ENCODE measurements at places on chromosomes 12 and 14.

DNA sequence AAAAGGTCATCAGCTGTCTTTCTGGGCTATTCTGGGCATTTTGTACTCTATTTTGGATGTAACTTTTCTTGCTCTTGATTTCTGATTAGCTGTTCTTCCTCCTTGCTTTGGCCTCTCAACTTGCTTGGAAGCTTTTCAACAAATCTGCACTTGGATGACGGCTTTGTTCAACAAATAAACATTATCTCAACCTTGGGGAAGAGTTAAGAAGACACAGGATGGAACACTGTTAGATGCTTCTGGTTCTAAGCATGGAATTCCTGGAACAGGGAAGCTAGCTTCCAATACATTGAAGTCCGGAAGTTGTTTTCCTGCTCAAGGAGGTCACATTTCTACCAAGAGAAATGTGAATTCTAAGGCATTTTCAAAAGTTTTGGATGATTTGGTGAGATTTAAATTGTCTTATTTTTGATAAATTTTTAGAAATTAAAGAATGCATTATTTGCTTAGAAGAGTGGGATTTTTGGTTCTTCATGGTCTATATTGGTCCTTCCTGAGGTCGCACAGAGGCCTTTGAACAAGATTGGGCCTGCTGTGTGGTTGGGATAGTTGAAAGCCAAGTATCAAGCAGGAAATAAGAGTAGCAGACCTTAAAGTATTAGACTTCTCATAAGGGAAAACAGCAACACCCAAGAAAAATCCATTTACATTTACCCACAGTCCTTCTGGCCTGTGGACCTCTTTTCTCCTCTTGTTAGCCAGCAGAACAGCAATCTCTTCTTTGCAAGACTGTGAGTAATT lies 59.2 kb downstream of the PPFIBP1 start:
- DNase-seq: no peak

DNA sequence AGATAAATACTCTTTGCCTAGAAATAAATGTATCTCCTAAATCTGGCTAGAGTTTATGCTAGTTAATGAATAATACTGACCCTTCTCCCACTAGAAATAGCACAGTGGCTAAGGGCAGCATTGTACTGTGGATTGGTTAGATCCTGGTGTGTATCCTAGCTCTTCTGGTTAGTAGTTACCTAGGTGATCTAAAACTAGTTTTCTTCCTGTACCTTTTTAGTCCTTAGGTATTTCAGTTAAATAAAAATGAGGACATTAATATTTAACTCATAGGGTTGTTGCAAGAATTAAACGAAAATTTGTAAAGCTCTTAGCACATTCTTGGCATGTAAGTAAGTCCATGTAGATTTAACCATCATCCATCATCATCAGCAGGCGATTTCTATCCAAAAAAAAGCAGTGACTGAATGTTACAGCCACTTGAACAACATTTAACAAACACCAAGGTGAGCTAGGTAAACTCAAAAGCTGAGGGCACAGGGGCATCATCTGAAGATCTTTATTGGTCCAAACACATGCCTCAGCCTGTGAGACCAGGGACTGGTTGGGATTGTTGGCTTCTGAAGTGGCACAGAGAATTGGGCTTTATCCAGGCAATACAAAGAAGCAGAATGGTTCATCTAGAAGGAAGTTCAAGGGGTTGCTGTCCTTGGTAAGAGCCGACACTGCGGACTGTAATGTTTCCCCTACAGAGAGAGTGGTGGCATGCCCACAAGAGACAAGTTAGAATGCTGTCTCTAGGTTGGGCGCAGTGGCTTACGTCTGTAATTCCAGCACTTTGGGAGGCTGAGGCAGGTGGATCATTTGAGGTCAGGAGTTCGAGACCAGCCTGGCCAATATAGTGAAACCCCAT lies 100.8 kb downstream of the GAS2L3 start:
- no peak for DNase-seq

- DNase-seq: no peak
Observed at GRCh38 chr12:57220770-57221168, 4.2 kb downstream of the NXPH4 start.

- DNase-seq: no peak
Observed at GRCh38 chr12:48991247-48992050, 7.7 kb downstream of the DDN start.

GRCh38 chr14:56160088-56160487 lies 41.9 kb downstream of the PELI2 start:
- no peak for DNase-seq

GRCh38 chr12:11798856-11799501 lies 149.5 kb downstream of the ETV6 start:
- no peak for DNase-seq

GRCh38 chr12:80199931-80200330 lies 100.6 kb downstream of the OTOGL start:
- no peak for DNase-seq

DNA sequence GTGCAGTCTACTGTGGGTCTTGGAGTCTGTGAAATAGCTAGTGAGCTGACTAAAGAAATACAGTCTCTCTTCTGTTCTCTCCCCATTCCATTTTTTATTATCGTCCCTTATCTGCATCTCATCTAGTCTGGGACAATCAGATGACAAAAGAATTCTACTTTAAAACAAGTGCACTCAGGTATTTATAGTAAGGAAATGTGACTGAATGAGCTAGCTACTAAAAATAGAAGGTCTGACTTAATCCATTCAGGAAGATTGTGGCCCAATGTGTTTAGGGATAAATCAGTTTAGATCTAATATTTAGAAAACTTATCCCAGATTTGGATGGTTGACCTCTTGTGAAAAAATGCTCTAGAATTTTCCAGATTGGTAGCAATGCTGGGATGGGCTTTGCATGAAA lies 126.8 kb upstream of the NRXN3 start:
- no peak for DNase-seq

GRCh38 chr12:107525719-107526554 lies 159.7 kb upstream of the PWP1 start:
- DNase-seq: no peak

GRCh38 chr12:89988188-89988915 lies 279.7 kb upstream of the ATP2B1 start:
- no peak for DNase-seq

- DNase-seq: no peak
Observed at GRCh38 chr12:58465418-58465817, 454.9 kb downstream of the LRIG3 start.

DNA sequence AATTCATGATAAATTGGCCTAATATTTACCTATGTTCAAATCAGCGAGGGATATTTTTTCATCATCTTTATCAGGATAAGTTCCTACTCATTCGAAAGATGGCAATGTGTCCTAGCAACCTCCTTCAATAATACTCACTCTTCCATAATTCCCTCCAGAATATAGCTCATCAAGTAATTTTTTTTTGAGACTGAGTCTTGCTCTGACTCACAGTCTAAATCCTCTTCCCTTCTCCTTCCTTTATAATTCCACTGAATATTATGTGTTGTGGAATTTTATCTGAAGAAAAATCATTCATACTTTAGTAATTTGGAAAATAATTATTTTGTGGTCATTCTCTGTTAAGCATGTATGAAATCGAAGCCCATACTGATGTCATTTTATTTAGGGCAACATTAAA lies 663.8 kb downstream of the FLRT2 start:
- no peak for DNase-seq

DNA sequence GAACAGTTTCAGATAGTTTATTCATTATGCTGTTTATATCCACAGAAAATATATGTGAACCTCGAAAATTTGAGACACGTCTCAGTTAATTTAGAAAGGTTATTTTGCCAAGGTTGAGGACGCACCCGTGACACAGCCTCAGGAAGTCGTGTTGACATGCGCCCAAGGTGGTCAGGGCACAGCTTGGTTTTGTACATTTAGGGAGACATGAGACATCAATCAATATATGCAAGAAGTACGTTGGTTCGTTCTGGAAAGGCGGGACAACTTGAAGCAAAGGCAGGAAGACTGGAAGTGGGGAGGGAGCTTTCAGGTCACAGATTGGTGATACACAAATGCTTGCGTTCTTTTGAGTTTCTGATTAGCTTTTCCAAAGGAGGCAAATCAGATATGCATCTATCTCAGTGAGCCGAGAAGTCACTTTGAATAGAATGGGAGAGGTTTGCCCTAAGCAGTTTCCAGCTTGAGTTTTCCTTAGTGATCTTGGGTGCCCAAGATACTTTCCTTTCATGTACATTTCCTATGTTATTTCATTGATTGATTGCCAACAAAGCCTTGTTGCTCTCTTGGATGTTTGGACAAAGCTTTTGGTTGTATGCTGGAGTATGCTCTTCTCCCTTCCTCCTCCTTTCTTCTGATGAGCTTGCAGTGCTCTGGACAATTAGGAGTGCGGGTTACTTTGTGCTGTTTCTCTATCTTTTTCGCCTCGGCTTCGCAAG lies 3.2 kb downstream of the SNAPC1 start:
- DNase-seq: no peak

- no peak for DNase-seq
Observed at GRCh38 chr14:68232300-68233055, 412.9 kb downstream of the RAD51B start.

GRCh38 chr12:113422886-113423669 lies 898 bp downstream of the SDSL start:
- DNase-seq: no peak

DNA sequence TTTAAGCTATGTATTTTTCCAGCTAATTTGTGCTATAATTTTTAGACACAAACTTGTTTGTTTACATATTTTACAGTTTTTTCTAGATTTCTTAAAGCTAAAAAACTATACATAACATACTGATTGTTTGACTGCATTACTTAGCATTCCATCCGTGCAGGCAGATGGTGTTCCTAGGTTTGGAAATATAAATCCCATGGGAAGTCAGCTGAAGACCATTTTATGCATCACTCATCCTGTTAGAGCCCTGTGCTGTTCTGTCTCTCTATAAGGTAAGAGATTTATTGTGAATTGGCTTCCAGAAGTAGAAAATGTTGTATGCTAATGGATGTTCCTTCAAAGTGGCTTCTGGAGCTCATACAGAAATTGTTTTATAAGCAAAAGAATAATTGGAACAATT lies 31.1 kb downstream of the RMST start:
- DNase-seq: no peak

DNA sequence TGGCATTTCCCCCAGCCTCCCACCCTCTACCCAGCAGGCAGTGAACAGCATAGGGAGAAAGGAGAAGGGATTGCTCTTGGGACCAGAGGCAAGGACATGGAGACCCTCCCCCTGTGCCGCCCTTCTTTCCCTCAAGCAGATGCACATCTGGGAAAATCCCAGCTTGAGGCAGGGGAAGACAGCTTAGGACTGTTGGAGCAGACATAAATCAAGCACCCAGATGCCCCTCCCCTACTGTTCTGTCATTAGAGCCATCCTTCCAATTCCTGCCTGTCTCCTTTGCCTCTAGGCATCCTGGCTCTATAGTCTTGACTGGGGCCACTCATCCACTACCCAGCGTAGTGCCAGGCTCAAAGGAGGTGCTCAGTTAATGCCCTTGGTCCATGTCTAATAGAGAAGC lies 7.5 kb upstream of the CISTR start:
- no peak for DNase-seq

GRCh38 chr12:67457778-67458665 lies 188.9 kb downstream of the CAND1 start:
- DNase-seq: no peak

- no peak for DNase-seq
Observed at GRCh38 chr12:89768586-89769482, 60.2 kb upstream of the ATP2B1 start.

DNA sequence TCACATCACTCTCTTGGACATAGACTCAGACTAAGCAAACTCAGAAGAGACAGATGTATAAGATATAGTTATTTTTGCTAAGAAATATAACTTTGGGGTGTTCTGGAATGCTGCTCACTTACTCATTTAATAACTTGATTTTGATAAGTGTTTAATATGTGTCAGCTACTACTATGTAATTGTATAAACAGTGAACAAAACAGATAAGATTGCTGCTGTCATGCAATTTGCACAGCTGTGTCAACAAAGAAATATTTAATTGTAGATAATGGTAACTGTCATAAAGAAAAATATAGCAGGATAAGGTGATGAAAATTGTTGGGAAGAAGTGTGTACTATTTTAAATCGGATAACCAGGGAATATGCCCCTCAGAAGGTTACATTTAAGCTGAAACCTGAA lies 84.1 kb upstream of the ZDHHC17 start:
- no peak for DNase-seq

GRCh38 chr12:99257672-99258071 lies 389.9 kb upstream of the GARIN6 start:
- DNase-seq: no peak

- no peak for DNase-seq
Observed at GRCh38 chr12:22740656-22741355, 115.8 kb downstream of the ETNK1 start.

GRCh38 chr14:73246387-73247150 lies 9.3 kb downstream of the PAPLN start:
- DNase-seq: no peak

DNA sequence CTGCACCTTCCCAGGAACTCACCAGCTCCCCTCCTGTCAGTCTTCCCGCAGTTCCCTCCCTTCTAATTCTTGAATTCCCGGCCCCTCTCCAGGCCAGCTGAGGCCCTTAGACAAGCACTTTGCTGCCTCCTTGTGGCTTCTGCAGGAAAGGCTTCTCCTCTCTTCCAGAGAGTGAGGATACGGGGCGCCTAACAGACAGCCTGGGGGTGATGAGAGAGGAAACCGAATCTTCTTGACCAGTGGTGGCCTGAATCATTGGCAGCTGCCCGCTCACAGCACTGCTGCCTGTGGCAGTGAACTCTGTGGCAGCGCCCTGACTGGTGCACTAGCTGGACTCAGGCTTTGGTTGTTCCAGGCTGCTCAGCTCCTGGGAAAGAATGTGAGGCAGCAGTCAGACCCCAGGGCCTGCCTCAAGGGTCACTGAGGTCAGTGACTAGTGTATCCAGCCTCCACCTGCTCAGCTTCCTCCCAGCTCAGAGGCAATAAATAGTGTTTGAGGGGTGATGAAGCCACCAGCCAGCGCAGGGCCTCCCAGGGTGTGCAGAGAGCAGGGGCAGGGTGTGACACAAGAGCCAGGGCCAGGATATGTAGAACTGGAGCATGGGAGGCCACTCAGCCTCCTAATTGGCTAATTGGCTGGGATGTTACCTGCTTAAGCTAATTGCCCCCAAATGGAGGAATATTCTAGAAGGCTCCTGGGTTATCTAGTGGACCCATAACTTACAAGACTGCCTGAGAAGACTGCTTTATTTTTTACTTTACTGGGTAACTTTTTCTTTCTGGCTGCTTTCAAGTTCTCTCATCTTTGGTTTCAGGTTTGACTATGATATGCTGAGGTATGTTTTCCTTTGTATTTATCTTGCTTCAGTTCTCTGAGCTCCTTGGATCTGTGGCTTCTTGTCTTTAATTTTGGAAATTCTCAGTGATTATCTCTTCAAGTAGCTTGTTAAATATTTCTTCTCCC lies 12.9 kb upstream of the MCRS1 start:
- DNase-seq: no peak

DNA sequence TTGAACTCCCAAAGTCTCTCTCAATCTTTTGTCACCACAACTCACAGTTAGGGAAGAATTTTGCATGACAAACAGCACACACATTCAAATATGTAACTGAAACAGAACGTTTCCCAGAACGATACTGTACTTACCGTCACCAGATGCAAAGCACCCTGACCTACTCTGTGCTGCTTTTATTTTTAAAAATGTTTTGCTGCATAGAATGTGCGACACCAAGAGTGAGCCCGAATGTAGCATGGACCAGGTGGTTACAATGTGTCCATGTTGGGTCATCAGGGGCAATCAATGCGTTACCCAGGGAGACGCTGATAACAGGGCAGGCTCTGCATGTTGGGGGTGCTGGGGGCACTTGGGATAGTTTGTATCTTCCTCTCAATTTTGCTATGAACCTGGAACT lies 14.6 kb upstream of the EIF5 start:
- no peak for DNase-seq

GRCh38 chr14:77458249-77458950 lies 507 bp downstream of the AHSA1 start:
- DNase-seq: no peak
